ENCODE measurements at places on chromosomes 3 and 15.

DNA sequence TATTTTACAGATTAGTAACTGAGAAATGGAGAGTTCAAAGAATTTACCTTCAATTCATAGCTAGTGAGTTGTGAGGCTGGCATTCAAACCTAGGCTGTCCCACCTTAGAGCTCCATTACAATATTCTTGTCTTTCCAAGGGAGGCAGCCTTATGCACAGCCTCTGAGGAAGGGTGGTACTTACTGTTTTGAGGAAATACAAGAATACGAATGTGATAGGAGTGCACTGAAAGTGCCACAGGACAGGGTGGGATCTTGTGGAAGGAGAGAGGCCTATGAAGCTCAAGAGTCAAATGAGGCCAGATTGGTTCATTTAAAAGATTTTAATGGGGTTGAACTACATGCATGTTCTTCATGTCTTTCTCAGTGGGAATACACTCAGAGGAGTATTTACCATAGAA is 86.3 kb downstream of the ARIH1 start:
- no peak for DNase-seq

DNA sequence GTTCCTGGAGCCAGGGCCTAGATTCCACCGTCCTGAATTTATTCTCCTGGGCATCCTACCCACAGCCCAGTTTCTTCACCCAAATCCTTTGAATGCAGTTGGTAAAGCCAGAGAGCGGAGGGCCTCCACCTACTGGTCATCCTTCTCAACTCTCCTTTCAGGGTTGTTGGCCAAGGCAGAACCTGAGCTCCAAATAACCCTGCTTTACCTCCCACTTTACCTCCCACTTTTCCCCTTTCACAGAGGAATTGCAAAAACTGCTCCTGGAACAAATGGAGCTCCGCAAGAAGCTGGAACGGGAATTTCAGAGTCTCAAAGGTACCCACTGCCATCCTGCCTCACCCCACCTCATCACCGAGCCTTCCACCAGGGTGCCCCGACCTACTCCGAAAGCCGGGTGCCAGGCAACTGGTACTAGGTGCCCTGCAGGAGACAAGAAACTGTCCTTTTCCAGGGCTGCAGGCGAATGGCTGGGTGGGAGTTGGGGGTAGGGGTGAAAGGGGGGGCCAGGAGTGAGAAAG is 6.8 kb downstream of the SKOR1 start:
- peak; percentile 64 for DNase-seq

GRCh38 chr3:73669260-73669659 is 44.5 kb upstream of the PDZRN3 start:
- DNase-seq: no peak

GRCh38 chr3:71726146-71726545 is 944 bp upstream of the EIF4E3 start:
- no peak for DNase-seq

DNA sequence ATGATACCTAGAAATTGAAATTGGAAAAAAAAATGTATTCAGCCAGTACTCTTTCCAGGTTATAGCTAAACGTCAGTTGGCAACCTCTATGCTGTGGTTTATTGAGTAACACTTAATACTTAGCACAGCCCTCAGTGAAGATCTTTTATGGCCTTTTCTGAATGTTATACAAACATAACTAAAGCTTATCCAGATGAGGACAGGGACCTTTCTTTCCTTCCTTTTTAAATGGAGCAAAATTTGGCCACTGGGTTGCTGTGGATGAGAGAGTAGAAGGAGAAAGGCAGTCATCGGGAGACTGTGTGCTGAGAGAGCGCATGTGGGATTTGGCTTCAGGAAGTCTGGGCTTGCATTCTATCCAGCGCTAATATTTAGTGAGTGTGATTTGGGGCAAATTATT is 36.1 kb downstream of the IGF1R start:
- DNase-seq: peak; percentile 63

DNA sequence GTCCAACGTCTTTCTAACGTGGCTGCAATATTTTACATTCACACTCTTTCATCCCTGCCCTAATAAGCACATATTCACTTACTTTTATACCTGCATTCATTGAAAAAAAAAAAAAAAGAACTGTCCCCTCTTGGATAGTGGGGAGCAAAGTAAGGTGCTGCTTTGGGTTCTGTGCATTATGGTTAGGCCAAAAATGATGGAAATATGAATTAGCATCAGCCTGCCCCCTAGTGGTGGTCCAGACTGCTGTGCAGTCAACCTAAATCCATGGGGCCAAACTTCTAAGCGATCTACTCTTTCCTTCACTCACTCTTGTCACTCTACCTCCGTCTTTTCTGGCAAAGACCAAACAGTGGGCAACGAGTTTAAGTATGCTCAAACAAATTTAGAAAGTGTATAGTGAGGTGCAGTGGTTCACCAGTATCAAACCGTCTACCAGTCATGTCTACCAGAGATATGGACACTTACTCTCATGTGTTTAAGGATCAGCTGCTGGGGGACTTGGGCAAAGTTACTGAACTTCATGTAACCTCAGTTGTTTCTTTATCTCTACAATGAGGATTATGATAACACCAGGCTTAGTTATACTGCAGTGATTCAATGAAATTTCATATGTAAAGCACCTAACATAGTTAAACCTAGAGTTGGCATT is 61.5 kb upstream of the GRM7 start:
- DNase-seq: peak; percentile 85

DNA sequence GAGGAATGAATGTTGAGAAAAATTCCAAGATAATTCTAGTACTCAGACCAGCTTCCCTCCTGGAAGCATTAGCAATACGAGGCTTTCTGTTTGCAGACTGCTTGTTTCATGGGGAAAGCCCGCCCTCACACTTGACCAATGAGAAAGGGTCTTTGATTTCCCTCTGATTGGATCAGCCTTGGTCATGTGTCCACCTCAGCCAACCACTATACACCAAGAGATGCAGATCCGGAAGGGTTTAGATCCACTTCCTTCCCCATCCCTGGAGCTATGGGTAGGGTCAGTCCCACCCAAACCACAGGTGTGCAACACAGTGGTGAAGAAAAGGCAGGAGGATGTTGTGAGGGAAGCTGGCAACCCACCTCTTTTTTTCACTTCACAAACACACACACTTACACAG is 154.7 kb downstream of the SV2B start:
- no peak for DNase-seq

GRCh38 chr3:99425930-99426329 is 212.5 kb upstream of the COL8A1 start:
- no peak for DNase-seq
